Activated naive CD4-positive, alpha-beta T cell treated with anti-CD3 and anti-CD28 coated beads, Interleukin-2, amount 50 U/mL, for 72 hours (primary cell): ENCODE measurements at places on chromosomes 12 and 14.

- DNase-seq: no peak
Measured at GRCh38 chr12:51622564-51622963, 31.5 kb downstream of the SCN8A start.

GRCh38 chr12:110217996-110218674 lies 62.9 kb upstream of the ATP2A2 start:
- no peak for DNase-seq

DNA sequence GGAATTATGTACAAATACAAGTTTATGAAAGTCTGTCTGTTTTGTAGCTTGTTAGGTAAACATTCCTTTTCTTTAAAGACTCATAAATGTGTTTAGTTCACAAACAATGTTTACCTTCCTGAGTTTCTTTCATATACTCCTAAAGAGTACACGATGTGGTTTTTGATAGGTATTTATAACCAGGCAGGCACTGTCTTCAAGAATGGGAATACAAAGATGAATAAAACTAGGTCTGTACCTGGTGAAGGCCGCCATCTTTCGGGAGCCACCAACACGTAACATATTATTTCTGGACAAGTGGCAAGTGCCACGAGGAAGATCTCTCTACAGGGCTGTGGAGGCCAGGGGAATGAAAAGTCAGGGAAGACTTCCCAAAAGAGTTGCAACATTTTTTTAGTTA lies 144.6 kb upstream of the RASSF8 start:
- DNase-seq: no peak

- no peak for DNase-seq
Measured at GRCh38 chr12:74111688-74112360, 425.8 kb upstream of the ATXN7L3B start.

GRCh38 chr12:115322275-115322674 lies 638.3 kb upstream of the TBX3 start:
- DNase-seq: no peak

DNA sequence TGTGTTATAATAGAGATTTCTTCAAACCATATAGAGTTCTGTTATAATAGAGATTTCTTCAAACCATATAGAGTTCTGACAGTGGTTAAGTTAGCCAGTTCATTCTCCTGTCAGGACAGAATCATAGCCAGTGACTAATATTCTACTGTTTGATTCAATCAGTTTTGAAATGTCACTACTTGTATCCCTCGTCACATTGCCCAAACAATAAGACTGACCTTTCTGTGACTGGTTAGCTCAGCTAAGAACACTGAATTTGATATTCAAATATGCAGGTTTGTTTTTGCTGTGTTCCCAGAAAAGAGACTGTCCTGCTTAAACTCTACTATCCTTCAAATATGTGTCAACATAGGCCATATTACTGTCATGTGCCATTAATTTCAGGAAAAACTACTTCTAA lies 74.4 kb downstream of the ALG10B start:
- no peak for DNase-seq

DNA sequence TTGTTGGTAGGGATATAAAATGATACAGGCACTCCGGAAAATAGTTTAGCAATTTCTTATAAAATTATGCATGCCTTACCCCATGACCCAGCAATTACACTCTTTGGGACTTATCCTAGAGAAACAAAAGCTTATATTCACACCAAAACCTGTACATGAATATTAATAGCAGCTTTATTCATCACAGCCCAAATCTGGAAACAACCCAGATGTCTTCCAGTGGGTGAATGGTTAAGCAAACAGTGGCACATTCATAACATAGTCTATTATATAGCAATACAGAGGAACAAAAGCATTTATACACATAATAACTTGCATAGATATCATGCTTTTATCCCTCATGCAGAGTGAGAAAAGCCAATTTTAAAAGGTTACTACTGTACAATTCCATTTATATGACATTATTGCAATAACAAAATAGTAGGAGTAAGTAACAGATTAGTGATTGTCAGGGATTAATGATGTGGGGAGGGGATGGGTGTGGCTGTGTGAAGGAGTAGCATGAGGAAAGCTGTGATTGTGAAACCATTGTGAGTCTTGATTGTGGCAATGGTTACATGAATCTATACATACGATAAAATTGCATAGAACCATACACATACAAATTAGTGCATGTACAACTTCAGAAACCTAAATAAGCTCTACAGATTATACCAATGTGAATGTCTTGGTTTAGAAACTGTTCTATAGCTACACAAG lies 363.1 kb upstream of the OR4E1 start:
- DNase-seq: no peak

DNA sequence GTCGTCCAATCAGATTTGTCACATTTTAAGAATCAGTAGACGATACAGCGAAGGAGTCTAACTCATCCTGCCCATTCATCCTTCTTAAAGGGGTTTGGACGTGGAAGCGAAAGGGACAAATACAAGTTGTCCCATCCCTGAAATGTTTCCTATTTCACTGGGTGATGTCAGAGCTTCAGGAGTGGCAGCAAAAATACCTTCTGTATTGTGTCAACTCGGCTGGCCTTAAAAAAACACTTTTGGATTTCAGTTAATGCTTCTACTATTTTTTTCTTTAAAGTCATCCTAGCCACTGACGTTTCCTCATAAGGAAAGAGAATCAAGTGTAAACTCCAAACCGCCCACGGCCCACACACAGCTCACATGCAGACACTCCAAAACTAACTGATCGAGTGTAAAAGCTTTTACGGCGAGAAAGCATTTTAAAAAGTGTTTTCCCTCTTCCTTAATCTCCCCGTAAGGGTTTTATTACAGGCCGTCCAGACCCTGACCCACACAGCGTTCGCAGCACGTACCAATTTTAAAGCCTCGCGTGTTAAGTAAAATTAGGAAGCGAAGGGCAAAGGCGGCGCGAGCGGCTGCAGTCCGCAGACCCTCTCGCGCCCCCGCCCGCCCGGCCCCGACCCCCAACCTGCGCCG lies 593 bp downstream of the CFL2 start:
- no peak for DNase-seq

GRCh38 chr12:62697893-62698292 lies 231.3 kb downstream of the MON2 start:
- no peak for DNase-seq

- no peak for DNase-seq
Measured at GRCh38 chr14:105281371-105282097, 19.3 kb downstream of the BRF1 start.

- DNase-seq: peak; percentile 55
Measured at GRCh38 chr12:45415393-45415817, 199.5 kb downstream of the ANO6 start.

DNA sequence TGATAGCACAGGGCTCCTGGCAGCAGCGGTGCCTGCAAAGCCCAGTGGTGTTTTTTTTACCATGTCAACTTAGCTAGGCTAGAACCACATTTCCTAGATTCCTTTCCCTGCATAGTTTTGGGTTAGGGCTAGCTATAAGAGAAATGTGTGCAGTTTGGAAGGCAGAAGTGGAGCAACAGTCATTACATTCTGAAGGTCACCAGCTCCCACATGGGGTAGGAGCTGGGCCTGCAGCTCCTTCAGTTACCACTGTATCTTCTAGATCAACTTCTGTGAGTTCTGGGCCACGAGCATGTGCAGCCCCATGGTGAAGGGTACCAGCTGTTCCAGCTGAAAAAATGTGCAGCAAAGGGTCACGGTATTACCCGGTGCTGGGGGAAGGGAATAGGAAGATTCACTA lies 2.3 kb upstream of the SLC25A3 start:
- DNase-seq: no peak

- DNase-seq: peak; percentile 66
Measured at GRCh38 chr12:104457746-104458693, 1.3 kb downstream of the CHST11 start.

DNA sequence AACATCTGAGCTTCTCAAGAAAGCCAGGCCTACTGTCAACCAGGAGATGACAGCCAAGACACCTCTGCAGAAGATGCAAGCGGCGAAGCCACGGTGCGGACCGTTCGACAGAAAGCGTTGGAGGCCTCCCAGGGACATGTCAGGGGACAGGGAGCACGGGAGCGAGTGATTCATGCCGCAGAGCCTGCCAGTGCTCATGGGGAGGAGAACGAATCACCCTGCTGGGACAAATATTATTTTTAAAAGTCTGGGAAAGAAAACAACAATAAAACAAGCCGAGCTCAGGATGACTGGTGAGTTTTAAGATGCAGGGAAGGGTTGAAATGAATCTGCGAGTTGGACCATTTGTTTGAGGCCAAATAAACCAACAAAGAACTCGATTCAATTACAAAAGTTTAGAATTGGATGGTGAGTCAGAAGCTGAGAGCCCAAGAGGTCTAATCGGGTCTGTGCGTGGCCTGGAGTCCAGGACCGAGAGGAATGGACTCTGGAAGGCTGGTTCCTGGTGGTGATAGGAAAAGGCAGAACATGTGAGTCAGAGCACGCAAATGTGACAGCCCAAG lies 91.0 kb downstream of the RBM19 start:
- DNase-seq: no peak

DNA sequence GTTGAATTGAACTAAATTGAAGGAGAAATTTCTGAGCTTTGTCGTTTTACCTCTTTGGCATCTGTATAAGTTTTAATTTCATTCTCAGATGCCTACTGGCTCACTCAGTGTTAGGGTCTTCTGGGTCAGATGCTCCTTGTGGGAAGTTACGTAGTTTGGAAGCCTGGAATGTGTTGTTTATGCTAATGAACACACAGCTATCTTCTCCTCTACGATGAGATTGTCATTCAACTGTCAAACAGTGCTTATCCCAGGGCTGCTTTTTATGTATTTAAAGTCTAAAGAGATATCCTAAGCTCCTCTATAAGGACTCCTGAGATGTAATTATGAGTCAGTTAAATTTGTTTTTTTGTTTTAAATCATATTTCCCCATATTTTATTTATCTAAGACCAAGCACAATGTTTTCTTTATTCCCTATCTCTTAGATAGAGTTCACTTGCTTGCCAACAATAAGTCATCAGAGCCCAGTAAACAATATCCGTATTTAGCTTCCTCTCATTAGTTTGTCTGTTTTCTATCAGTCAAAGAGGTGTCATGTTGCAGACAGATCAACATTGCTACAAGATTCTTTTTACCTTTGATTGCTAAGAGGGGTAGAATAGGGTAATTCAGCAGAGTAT lies 368.0 kb upstream of the PDE3A start:
- DNase-seq: no peak

DNA sequence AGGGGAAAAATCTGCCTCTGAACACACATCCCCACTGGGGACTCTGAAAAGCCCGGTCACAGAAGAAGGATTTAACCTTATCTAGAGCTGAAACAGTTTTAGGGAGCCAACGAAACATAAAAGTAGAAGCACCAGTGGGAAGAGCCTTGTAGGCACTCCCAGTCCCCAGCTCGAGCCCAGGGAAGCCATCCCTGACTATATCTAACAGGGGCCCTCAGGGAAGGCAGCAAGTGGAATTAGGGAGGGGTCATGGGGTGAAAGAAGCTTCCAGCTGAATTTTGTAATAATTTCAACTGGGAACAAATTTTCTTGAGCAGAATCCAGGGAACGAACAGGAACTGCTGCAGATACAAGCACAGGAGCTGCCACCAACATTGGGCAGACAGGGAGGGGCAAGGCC lies 127.8 kb downstream of the BMP4 start:
- no peak for DNase-seq

DNA sequence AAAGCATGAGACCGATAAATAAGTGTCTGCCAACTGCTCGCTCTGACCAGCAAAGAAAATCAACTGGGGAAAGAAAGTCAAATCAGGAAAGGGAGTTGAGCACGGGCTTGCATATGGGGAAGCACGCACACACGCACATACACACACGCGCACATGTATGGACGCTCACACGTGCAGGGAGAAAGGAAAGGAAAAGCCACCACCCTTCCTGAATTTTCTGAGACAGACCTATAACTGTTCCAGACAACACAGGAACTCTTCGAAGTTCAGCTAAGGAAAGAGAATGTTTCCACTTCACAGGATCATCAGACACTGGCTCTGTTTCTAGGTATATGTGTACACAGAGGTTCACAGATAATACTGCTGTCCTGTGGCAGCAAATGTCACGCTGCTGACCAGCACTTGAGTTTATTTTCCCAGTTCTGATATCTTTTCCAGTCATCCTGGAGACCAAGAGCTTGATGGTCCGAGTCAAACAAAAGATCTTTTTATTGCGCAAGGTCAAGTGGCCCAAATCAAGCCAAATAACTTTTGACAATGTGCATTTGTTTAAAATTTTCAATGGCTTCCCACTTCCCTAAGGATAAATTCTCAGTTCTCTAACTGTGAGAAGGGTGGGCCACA lies 82.1 kb upstream of the TMCC3 start:
- DNase-seq: no peak

GRCh38 chr12:16037533-16037932 lies 126.4 kb downstream of the DERA start:
- DNase-seq: no peak

DNA sequence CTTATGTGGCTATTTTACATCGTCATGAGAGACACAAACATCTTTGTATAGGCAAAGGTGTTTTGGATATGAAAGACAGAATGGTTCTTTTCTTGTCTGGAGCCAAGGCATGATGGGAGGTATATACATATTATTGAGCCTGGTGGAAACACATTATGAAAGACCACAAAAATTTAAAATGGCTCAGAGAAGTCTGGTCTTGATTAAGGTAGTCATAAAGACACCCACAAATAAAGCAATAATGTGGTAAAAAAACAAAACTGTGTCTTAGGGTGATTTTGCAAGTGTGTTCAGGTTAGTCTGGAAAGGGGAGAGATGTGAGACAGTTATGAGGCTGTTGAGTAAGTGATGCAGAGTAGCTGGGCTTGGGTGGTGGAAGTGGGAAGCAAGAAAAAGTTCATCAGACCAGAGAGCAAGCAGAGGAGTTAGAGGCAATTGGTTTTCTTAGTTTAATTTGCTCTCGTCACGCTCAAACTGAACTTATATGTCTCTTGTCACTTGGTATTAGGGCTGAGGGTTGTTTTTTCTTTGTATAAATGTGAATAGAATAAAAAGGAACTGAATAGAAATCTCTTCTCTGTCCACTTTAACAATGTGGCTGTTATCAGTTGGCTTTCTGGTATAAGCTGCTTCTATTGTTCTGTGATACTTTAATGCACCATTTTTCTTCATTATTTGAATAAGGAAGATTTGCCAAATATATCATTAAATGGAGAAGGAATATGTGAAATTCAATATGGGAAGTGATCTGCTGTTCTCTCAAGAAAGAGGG lies 115.0 kb downstream of the AKAP6 start:
- no peak for DNase-seq

DNA sequence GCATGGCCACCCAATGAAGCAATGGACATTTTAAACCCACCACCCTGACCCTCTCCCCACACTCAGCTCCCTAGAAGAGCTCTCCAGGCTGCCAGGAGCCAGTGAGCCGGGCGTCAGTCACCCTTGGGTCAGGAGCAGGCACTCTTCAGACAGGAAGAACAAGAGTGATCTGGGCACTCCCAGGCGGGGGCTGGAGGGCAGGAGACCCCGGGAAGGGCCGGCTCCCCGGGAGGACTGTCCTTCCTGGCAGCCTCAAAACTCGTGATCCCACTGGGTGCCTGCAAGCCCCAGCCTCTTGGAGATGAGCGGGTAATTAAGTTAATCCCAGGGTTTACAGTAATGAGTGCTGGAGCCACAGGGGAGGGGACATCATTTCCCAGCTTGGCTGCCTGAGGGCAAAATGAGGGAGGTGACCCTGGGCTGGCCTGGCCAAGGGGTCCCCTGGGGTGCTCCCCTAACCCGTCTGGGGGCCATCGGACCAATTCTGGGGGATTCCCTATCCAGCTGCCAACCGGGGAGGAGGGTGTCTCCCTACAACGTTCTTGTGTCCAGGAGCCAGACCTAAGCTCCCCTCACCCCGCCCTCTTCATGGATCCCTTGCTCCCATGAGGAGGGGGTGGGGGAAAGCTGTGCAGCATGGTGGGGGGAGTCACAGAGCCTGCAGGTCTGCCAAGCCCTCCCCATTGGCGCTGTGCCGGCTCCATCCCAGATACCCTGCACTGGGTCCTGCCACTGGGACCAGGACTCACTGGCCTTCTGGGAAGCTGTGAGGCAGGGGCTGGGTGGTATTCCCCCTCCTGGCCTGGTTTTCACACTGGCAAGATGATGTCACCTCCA lies 59.2 kb downstream of the CCNK start:
- no peak for DNase-seq
